Lung (tissue), 17 donors: ENCODE measurements at places on chromosomes 16 and 17.
A peak's percentile ranks its signal among the peaks of the same experiment; 100 is the strongest.

- DNase-seq: no peak
Observed at GRCh38 chr17:71084219-71084618, 914.9 kb downstream of the KCNJ2 start.

GRCh38 chr17:70906808-70907207 is 737.5 kb downstream of the KCNJ2 start:
- DNase-seq: peak; percentile 47

- peak; percentile 45 for DNase-seq
Observed at GRCh38 chr16:81940781-81941560, 70.3 kb downstream of the SDR42E1 start.

- no peak for DNase-seq
Observed at GRCh38 chr17:33936764-33937163, 318.3 kb upstream of the CCL2 start.

DNA sequence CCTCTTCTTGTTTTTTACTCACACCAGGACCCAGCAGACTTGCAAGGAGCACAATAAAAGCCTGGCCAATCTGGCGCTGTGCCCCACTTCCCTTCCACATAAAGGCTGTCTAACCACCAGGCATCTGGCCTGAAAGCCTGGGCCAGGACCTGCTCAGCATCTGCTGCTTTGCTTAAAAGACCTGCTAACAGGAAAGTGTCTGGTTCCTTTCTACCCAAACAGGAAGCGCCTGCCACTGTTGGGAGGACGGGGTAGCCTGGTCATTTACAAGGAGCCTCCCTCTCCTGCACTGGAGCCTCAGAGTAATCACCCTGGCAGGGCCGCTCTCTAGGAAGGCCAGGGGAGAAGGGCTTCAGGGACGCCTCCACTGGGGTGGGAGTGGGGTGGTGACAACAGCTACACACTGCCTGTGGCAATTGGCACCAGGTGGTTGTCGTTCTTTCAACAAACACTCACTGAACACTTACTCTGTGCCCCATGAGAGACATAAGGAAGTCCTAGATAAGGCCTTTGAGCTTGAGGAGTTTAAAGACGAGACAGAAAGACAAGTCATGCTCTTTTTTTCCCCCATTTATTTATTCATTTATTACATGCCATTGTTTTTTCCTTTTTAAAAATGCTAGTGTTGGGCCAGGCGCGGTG is 6.3 kb upstream of the MMP28 start:
- peak; percentile 56 for DNase-seq
